Fibroblast of lung (primary cell): ENCODE measurements at places on chromosomes 3 and 15.
A peak's percentile ranks its signal among the peaks of the same experiment; 100 is the strongest.

DNA sequence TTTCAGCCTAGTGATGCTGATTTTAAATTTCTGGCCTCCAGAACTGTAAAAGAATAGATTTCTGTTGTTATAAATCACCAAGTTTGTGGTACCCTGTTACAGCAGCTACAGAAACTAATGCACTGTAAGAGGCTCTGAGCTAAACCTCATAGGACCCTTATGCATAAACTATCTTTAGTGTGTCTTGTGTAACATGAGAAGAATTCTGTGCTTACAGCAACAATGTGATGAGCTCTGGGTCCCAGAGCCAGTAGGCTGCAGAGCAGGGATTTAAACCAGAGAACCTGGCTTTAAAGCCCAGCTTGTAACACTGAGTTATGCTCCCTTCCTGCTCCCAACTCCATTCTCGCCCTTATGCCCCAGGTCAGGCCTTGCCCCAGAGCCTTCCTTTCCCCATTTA is 113.1 kb downstream of the THSD4 start:
- DNase-seq = peak; percentile 58

DNA sequence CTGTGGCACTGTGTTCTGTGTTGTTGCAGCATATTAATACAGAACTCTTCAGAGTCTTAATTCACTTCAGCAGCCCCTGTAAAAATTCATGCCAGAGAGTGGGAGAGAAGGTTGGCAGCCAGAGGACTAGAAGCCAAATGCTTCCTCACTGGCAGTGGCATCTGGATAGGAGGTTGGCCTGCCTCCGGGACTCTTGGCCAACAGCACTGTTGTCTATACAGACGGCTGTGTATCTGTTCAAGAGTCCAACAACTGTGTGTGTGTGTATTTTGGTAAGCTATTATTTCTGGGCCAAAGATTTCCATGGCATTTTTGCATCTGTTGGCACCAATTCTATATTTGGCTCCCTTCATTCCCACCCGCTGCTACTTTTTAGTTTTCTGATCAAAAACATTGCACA is 156.0 kb upstream of the SOX2 start:
- no peak for DNase-seq

- DNase-seq = peak; percentile 83
These were observed 189.0 kb upstream of the HES1 start for GRCh38 chr3:193946945-193947344.

DNA sequence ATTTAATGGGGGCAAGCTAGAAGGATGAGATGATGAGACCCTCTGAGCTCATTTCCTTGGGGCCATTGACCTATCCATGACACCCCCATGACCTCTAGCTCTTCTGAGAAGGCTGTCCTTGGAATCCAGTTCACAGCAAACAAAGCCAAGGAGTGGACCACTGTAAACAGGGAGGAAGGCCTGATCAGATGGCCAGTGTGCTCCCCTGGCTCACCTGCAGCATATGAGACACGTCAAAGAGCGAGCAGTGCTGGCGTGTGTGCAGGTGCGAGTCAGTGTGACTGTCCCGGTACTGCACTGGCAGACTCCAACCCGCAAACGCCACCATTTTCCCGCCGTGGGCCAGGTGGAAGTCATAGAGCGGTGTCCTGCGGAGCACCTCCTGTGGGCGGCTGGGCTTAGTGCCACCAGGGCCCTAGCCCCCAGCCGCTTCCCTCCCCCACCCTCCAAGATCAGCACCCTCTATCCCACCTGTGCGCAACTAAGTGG is 339 bp downstream of the AMT start:
- DNase-seq = no peak

- no peak for DNase-seq
These were observed 5.4 kb downstream of the IQCF6 start for GRCh38 chr3:51773529-51774056.

GRCh38 chr3:41682996-41683395 is 278.9 kb downstream of the ULK4 start:
- DNase-seq = peak; percentile 96

DNA sequence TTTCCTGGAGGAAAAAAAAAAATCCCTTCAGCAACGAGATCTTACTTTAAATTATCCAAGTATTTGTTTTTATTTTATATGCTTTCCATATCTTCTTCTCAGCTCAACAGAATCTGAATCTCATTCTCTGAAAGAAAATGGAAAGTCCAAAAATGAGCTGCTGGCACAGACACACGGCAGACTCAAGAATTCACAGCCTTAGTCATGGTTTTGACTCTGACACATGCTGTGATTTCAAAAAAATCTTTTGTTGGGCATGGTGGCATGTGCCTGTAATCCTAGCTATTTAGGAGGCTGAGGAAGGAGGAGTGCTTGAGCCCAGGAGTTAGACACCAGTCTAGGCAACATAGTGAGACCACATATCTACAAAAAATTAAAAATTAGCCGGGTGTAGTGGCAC is 565.0 kb downstream of the MAGI1 start:
- peak; percentile 2 for DNase-seq

DNA sequence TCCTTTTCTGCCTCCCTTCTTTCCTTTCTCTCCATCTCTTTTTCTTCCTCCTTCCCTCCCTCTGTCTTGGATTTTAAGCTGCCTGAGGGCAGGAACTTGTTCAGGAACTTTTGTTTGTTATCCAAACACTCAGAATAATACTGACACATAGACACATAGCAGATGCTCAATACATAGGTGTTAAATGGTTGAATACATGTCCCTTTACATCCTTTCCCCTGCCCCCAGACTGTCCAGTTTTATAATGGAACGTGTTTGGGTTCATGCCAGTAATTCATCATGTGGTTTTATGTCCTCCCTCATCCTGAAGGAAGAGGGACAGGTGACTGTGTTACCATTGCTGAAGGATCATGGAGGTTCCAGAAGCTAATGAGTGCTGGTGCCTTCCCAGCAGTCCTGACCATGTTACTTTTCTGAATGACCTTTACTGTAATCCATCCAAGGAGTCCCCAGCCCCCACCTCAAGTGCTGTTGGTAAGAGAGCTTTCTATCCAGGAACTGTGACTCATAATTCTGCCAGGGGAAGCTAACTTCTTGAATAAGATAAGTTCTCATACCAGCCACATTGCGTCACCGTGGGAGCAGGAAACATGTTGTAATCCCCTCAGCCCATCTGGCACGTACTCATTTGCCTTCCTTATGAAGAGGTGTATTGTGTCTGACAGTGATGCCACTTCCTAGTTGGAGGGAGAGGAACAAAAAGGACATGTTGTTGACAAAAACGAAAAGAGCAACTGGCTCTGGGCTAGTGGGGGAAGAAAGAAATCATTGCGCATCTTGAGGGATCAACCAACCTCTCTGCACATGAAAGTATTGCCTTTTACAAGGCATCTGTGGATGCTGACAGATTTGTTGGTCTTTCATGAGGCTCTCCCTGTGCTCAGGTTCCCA is 52.4 kb downstream of the IL1RAP start:
- peak; percentile 99 for DNase-seq

- DNase-seq = no peak
These were observed at the start of gene GJD2 for GRCh38 chr15:34754674-34755418. GJD2 (minus strand) TSS chr15:34754998; CDS start chr15:34754488, 510 bp downstream.

DNA sequence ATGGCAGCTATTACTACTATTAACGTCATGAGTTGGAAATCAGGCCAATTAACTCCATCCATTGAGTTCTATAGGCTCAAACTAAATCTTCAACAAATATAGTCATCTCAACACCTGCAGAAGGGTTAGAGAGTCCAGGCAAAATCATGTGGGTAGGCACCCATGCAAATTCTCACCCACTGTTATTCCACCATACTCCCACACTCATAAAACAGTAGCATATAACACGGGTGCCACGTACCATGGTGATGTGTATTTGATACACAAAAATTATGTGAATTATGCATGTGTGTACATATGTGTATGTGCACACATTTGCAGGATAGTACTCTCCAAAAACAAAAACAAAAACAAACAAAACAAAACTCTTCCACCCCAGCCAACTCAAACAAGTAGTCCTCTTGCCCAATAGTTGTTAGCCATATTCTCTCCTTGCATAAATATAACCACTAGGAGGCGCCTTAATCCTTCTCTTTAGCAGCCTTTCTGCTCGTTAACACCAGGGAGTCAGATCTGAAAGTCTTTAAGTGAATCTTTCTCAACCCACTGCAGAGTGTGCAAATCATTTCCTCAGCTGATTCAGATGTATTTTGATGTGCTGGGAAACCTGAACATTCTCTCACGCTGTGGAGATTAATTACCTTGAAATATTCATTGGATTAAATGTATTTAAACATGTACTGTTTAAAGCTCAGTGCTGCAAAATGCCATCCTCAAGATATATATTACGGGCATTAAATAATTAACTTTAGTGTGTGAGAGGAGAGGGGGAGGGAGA is 38.0 kb upstream of the COPB2 start:
- DNase-seq = peak; percentile 84

GRCh38 chr3:185729337-185730055 is 95.3 kb downstream of the IGF2BP2 start:
- peak; percentile 85 for DNase-seq

- DNase-seq = no peak
These were observed 35.7 kb downstream of the ATG7 start for GRCh38 chr3:11307830-11308432.

- DNase-seq = peak; percentile 6
These were observed 520 bp downstream of the ZNF654 start for GRCh38 chr3:88059380-88060170.

GRCh38 chr3:7282988-7283387 is 422.1 kb downstream of the GRM7 start:
- DNase-seq = peak; percentile 58
